ENCODE measurements at places on chromosomes 11 and 22.

DNA sequence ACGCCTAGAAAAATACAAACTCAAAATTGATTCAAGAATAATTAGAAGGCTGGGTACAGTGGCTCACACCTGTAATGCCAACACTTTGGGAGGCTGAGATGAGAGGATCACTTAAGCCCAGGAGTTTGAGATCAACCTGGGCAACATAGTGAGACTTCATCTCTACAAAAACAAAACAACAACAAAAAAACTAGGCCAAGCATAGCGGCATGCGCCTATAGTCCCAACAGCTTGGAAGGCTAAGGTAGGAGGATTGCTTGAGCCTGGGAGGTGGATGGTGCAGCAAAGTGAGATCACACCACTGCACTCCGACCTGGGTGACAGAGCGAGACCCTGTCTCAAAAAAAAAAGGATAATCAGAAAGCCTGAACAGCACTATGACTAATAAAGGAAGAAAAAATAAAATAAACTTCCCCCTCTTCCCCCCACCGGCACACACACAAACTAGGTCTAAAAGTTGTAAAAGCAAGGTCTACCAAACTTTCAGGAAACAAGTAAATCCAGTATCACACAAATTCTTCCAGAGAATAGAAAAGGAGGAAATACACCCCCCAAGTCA is 35.8 kb downstream of the RRAS2 start:
- no peak for DNase-seq

DNA sequence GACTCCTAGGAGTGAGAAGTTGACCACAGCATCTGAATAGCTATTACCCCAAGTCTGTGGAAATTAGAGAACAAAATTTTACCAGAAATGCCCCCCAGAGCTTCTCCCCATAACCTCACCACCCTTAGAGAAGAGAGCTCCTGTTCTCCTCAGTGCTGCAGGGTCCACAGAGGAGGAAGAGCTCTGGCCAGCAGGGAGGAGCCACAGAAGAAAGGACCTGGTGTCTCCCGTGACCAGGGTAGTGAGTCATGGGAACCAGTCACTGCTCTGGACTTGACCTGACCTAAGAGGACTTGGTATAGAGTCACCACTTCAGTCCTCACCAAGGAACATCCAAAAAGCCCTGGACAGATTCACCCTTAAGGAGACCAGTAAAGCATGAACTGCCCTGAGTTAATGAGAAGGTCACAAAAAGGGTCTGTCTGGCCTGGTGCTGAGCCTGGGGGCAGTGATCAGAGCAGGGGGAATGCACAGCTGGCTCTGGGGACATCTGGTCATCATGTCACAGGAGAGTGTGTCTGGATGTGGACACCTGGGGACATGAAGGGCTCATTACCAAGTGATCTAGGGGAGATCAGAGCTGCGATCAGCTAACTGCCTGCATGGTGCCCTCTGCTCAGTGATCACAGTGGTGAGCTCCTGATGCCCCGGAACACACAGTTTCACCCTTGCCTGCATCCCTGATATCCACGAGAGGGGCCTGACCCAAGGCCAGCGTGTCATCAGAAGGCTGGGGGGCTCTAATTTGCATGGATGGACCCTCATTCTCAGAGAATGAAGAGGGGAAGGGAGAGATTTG is 103.3 kb upstream of the TOP3B start:
- peak; percentile 70 for DNase-seq

GRCh38 chr11:30282289-30282631 is 40.6 kb upstream of the ARL14EP start:
- no peak for DNase-seq

DNA sequence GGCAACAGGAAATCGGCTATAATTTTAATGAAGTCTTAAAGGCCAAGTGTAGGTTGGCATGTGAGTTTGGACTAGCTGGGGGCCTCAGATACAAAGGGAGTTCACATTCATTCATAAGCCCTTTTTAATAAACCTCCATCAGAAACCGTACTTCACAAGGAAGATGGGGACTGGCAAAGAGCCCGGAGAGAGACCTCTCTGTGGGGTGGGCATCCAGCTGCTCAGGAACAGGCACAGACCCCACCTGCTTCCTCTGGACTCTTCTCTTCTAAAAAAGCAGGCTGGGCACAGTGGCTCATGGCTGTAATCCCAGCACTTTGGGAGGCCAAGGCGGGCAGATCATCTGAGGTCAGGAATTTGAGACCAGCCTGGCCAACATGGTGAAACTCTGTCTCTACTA is 3.9 kb upstream of the ARFGAP3 start:
- DNase-seq: peak; percentile 27

DNA sequence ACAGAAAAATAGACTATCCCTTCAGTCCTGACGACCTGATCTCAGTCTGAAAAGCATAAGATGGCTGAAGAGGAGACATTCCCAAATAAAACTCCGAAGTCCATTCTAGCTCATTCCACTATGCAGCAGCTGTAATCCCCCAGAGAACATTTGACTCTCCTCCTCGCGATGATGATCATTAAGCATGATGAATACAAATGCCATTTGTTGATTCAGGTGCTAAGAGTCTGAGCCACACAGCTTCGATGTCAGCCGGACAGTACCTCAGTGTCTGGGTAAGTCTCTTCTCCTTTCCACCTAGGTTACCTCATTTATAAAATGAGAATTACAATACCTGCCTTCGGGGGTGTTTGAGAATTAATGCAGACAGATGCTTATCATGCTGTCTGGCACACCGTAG is 94.8 kb downstream of the TENM4 start:
- DNase-seq: no peak

DNA sequence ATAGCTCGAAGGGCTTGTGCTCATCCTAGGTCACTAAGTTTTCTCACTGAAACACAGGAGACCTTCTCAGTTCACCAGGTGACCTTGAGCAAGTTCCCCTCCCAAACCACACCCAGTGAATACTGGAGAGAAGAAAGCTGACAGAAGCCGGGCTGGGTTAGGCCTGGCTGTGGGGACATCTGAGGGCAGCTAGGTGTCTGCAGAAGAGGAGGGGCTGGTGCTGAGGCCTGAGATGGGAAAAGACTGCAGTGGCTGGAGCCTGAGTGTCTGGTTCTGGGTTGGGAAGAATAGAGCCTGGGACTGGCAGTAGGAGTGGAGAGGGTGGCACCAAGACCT is 602 bp upstream of the INPP5J start:
- peak; percentile 72 for DNase-seq

GRCh38 chr11:62880231-62880802 is 379 bp upstream of the SLC3A2 start:
- DNase-seq: peak; percentile 95

DNA sequence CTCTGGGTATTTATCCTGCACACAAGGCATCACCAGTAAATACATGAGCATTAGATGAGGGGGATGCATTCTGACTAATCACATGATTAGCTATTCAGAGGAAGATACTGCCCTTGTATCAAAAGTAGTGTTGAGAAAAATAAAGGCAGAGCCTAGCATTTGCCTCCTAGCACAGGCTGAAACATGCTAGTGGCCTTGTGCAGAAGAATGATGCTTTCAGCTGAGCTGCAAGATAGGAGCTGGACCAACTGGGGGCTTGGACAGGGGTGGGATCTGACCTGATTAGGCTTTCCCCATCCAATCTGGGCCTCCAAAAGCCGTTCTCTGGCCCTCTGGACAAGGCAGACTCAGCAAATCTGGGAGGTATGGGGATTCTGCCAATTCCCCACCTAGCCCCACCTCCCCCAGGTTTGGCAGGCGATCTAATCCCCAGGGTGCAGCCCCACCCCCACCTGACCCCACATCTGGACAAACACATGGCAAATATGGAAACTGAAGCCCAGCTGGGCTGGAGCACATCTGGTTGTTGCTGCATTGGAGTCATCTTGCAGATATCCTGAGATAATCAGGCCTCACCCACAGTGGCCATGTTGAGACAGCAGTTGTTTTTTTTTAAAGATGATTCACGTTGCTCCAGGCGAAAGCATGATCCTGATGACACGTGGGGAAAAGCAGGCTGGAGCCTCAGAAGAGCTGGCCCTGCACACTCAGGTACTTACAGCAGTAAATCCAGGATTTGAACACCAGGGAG is 4.4 kb upstream of the MISFA start:
- DNase-seq: peak; percentile 68

DNA sequence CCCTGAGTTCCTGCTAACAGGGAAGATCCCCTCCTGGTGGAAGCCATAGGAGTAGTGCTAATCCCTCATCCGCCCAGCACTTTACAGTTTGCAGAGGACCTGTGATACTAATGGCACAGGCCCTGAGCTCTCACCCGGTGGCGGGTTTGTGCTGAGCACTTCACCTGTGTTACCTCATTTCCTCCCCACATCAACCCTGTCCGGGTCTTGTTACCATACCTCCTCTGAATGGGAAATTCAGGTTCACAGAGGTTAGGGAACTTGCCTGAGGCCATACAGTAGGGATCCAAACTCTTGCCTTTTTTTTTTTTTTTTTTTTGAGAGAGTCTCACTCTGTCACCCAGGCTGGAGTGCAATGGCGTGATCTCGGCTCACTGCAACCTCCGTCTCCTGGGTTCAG is 25.2 kb downstream of the CAPN1 start:
- peak; percentile 46 for DNase-seq

DNA sequence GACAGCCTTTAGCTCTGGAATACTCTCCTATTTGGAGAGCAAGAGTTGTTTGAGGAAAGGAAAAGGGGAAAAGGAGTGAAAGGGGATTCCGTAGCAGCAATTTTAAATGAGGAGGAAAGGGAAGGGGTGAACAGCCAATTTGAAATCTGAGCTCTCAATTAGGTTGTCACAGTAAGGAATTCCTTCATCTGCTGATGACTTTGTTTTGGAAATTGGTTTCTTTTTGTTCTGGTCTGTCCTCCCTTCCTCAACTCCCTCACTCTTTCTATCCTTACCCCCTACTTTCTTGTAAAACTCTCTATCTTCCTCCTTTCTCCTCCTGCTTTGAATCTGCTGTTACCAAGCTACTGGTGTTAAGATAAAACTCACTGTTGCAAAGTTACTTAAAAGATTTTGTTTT is 1155.6 kb downstream of the DLG2 start:
- DNase-seq: no peak

GRCh38 chr11:18064450-18065054 is 18.5 kb upstream of the TPH1 start:
- DNase-seq: no peak

GRCh38 chr11:80417681-80418080 is 976.9 kb upstream of the TENM4 start:
- no peak for DNase-seq

DNA sequence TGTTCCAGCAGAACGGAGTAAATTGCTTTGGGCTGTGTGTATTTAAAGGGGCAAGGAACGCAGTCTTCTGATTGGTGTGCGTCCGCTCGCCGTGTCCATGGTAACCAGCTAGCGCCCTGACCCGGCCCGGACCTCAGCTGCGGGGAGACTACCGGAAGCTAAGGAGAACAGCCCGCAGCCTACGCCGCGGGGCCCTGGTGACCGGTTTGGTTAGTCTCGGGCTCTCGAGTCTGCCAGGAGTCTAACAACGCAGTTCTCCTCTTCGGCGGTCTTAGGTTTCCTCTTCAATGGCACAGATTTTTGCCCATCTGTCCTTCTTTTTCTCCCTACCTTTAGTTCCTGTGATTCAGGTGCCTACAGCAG is 3.5 kb upstream of the OR56A3 start:
- no peak for DNase-seq

DNA sequence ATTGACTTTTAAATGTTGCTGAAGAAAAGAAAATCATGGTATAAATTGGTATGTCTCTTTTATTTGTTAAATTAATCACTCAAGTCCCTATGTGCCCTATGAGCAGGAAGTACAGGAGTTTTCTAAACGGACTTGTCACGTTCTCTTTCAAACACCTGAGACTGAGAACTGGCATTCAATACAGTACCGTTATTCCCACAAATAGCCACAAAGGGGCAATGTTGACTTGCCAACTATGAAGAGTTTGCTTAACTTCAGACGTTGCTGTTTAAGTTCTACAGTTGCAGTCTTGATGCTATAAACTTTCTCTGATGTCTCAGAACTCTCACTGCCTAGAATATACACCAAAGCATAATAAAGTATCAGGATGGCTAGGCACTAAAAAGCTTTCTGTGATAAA is 7.6 kb downstream of the OR56A1 start:
- DNase-seq: no peak

GRCh38 chr22:29267462-29267857 is 321 bp downstream of the RHBDD3 start:
- no peak for DNase-seq

DNA sequence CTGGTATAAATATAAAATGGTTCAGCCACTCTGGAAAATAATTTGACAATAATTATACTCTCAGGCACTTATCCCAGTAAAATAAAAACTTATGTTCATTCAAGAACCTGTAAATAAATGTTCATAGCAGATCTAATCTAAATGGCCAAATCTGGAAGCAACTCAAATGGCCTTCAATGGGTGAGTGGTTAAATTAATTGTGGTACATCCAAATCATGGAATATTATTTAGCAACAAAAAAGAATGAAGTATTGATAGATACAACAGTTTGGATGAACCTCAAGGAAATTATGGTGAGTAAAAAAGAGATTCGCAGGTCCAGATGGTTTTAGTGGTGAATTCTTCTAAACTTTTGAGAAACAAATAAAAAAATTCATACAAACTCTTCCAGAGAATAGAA is 287.0 kb upstream of the ZC3H12C start:
- DNase-seq: no peak

GRCh38 chr11:83676056-83676601 is 390.0 kb upstream of the CCDC90B start:
- no peak for DNase-seq

DNA sequence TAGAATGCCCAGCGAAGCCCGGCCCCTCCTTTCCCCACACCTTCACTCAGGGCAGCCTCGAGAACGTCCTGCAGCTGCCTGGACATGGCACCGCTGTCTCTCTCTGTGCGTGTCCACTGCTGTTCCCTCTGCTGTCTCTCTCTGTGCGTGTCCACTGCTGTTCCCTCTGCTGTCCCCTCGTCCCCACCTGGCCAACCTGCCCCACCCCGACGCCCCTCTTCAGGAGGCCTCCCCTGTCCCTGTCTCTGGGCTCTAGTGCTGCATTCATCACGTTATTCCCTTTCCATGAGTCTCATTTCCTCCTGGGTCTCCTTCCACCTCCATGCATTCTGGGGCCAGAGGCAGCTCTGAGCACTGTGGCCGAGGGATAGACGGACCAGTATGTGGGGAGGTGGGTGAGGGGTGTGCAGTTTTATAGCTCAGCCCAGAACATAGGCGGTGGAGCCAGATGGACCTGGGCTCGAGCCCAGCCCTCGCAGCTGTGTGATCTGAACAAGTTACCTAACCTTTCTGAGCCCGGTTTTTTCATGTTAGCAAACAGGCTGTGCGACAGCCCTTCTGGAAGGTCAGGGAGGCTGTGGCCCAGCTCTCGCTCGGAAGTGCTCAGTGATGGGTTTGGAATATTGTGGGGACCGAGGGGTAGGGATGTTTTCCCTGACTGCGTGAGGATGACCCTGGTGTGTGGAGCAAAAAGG is 41.9 kb upstream of the SMIM38 start:
- peak; percentile 35 for DNase-seq

Measured in osteoblast (primary cell).